Kidney epithelial cell (primary cell): ENCODE measurements at places on chromosomes 3 and 15. TPM values are rescaled to one million over a fixed set of nuclear protein-coding genes. Genes with fewer than 3 reads are reported as not detected.

Gene IL17RC
- 37.3 and 39.6 TPM in 2 replicates for total RNA-seq

Gene HYAL3
- total RNA-seq: 7.6 and 7.9 TPM in 2 replicates

Gene HIGD2B
- total RNA-seq: not detected in 2 replicates

Gene GPR149
- not detected in 2 replicates for total RNA-seq

Gene CCDC13
- 0.33 and 2.1 TPM in 2 replicates for total RNA-seq

Gene SPRED1
- total RNA-seq: 20.4 and 22.0 TPM in 2 replicates

Gene AEN
- 78.2 and 78.7 TPM in 2 replicates for total RNA-seq

Gene SCG3
- 0.04 and 0.14 TPM in 2 replicates for total RNA-seq

Gene PRSS50
- total RNA-seq: 0.07 and 0.29 TPM in 2 replicates

Gene LRRIQ4
- 0.04 and 0.41 TPM in 2 replicates for total RNA-seq

Gene REC114
- total RNA-seq: not detected in 2 replicates

Gene CACNA2D2
- 0.21 and 0.55 TPM in 2 replicates for total RNA-seq

Gene CNTN6
- 0.34 and 0.38 TPM in 2 replicates for total RNA-seq

Gene RASGRP1
- total RNA-seq: 3.1 TPM in 2 replicates

Gene DNAH12
- total RNA-seq: 0.41 TPM in 1 of 2 replicates, not detected in the other

Gene ACAN
- total RNA-seq: 0.08 and 0.27 TPM in 2 replicates

Gene PDCD10
- 93.3 and 101 TPM in 2 replicates for total RNA-seq

Gene PDZRN3
- total RNA-seq: 0.96 and 4.1 TPM in 2 replicates

Gene HYAL1
- 0.14 TPM in 1 of 2 replicates, not detected in the other for total RNA-seq

Gene MAP2K5
- total RNA-seq: 7.7 and 8.0 TPM in 2 replicates

Gene ZNF662
- 4.1 and 5.3 TPM in 2 replicates for total RNA-seq

Gene SERINC4
- total RNA-seq: 0.46 TPM in 1 of 2 replicates, not detected in the other

Gene SCN11A
- total RNA-seq: 0.04 and 0.27 TPM in 2 replicates

Gene RPS17
- 4,593 and 5,590 TPM in 2 replicates for total RNA-seq

Gene CCDC80
- 4.7 and 4.9 TPM in 2 replicates for total RNA-seq

Gene ADGRG7
- not detected in 2 replicates for total RNA-seq

Gene ACKR4
- not detected in 2 replicates for total RNA-seq

Gene RBM15B
- 32.6 and 38.1 TPM in 2 replicates for total RNA-seq

Gene CPA3
- not detected in 2 replicates for total RNA-seq

Gene AADACL2
- not detected in 2 replicates for total RNA-seq

Gene SLC2A2
- total RNA-seq: not detected in 2 replicates

Gene ZNF385D
- not detected in 2 replicates for total RNA-seq

Gene PTH1R
- total RNA-seq: 1.7 and 2.1 TPM in 2 replicates

Gene TMEM212
- total RNA-seq: not detected in 2 replicates

Gene UROC1
- not detected in 2 replicates for total RNA-seq
